NCI-H2029 (cell line): ENCODE measurements at places on chromosomes 3 and 15.

- no peak for DNase-seq
These were observed 35.7 kb upstream of the TMOD3 start for GRCh38 chr15:51793521-51794305.

- peak; percentile 35 for DNase-seq
These were observed 710 bp downstream of the TJP1 start for GRCh38 chr15:29821416-29822099.

DNA sequence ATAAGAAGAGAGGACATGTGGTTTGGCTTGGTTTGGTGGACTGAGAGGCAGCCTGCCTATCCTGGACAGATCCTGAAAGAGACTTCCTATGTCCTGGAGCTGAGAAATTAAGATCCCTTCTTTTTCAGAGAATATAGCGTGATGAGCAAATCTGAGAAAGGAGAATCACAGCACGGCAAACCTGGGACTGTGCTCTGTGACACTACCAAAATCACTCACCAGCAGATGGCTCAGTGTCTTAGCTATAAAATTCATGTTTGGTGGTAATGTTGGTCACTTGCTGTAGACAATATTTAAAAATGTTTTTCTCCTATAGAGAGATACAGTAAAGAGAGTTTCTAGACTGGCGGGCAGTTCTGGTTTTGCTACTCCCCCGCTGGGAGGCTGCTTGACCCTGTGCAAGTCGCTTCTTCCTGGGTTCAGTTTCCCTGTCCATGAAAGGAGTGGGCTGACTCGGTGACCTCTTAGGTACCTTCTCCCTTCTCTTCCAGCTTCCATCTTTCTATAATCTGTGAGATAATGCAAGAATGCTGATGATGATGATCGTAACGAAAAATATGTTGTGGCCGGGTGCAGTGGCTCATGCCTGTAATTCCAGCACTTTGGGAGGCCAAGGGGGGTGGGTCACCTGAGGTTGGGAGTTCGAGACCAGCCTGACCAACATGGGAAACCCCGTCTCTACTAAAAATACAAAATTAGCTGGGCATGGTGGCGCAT, 7.6 kb upstream of the HES1 start:
- DNase-seq = no peak

DNA sequence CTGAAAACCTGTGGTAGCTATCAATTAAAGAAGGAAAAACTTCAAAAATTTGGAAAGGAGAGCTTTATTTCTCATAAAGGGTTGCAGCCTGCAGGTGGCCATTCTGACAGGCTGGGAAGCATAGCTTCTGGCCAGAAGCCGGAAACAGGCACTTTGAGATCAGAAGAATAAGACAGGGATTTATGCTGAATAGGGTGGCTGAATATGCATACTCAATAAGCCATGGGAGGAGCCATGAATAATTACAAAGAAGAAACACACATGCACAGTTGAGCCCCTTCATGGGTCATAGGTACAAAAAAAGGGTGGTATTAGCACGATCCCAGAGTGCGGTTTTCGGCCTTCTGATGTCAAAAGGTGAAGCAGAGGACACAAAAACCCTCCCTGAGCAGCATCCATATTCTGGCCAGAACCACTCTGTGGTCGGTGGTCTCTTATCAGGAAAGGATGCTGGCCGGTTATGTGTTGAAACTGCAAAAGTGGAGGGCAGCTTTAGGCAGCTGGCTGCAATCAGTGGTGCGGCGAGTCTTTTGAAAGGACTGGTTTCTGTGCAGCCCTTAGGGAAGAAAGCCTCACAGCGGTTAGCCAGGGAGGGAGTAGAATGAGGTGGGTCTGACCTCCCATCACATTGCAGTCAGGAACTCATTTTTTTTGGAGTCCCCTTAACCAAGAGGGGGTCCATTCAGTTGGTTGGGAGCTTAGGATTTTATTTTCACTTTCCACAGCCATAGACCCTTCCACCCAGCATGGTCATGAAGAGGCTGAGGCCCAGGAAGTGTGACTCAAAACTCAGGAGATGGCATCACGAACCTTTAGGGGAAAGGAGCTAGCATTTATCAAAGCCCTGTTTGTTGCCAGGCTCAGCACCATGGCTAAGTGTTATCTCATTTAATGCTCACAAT, 34.7 kb upstream of the CCDC174 start:
- DNase-seq = no peak

DNA sequence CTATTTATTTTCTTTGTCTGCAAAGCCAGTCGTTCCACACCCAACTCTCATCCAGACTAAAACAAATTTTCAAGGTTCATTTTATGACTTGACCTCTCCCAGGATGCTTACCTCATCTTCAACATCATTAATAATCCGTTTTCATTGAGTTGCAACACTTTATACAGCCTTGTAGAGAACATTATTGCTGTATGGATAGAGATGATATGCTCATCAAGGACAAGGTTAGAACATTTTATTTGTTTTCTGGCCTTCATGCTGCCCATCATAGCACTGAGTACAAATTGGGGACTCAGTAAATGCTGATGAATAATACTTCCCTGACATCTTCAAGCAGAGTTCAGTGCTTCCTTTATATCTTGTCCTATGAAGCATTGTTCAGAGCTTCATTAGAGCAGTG, 120.2 kb downstream of the OXSM start:
- no peak for DNase-seq

GRCh38 chr3:114270019-114270418, 23.8 kb upstream of the TIGIT start:
- no peak for DNase-seq

DNA sequence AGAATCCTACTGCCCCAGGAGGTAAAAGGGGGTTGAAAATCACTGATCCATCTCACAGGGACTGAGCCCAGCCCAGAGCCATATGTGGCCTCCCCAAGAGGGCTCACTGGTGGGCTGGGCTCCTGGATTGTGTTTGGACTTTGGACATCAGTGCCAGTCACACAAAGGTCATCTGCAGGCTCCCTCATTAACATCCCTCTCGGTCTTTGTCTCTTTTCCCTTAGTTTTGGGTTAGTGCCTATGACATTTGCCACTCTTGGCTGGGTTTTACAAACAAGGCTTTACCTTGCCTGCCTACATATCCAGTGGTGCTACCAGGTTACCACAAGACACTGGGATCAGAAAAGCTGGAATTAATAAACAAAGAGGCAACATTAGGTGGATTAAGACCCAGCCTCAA, 27.9 kb downstream of the IFT122 start:
- no peak for DNase-seq

DNA sequence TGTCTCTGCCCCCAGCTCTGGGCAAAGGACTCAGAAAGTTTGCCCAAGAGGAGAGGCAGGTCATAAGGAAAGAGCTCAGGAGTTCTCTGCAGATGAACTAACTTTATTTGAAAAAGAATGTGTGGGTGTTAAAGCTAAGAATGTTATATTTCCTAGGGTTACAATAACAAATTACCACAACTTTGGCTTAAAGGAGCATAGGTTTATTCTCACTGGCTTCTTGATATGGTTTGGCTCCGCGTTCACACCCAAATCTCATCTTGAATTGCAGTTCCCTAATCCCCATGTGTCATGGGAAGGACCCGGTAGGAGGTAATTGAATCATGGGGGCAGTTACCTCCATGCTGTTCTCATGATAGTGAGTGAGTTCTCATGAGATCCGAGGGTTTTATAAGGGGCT, 383.7 kb upstream of the CFAP20DC start:
- DNase-seq = no peak

- DNase-seq = no peak
These were observed 87.9 kb downstream of the EFL1 start for GRCh38 chr15:82174471-82175235.

- DNase-seq = no peak
These were observed 16.3 kb upstream of the SMCO1 start for GRCh38 chr3:196531418-196531817.

DNA sequence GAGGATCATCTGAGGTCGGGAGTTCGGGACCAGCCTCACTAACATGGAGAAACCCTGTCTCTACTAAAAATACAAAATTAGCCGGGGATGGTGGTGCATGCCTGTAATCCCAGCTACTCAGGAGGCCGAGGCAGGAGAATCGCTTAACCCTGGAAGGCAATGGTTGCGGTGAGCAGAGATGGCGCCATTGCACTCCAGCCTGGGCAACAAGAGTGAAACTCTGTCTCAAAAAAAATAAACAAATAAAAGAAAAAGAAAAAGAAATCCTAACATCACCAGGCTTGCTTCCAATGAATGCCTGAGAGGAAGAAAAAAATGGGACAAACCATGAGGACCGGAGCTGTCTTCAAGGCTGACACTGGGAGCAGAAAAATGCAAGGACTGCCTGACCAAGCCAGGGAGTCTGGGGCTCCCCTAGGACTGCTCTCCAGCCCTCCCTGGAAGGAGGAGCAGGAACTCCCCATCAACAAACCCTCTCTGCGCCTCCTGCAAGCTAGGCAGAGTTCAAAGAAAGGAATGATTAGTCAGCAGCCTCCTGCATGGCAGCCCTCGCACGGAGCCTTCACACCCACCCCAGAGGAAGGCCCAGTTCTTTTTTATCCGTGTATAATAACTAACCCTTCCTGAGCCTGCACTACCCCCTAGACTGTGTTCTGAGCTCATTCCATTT, 55.4 kb downstream of the NUP210 start:
- no peak for DNase-seq
